ENCODE measurements at places on chromosomes 7 and 10.
A peak's percentile ranks its signal among the peaks of the same experiment; 100 is the strongest.

GRCh38 chr10:112803961-112804401, 146.1 kb upstream of the TCF7L2 start:
- no peak for DNase-seq

DNA sequence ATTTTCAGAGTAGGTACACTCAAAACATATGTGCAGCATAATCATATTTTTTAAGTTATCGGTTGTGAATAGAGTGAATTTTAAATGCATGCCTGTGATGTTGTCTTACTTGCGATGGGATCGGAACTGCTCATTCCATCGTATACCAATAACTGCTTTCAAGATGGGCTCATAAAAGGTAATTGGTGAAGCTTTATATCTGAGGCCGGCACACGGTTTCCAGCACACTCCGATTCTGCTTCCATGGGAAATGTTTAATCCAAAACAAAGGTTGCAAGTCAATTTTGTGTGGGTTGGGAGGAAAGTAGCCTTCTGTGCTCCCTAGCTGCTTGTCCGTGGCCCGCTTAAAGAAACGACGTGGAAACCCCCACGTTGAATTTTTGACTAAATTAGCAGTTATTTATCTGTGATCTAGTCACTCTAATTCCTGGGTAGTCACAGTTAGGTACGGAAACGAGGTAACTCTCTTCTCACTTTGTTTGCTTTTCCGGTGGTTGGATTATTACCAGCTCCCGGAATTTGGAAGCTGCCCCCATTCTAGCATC, 10.1 kb upstream of the CELF2 start:
- DNase-seq, result no peak

- DNase-seq, result no peak
Observed at GRCh38 chr7:95391761-95392160, 4.4 kb downstream of the PON3 start.

DNA sequence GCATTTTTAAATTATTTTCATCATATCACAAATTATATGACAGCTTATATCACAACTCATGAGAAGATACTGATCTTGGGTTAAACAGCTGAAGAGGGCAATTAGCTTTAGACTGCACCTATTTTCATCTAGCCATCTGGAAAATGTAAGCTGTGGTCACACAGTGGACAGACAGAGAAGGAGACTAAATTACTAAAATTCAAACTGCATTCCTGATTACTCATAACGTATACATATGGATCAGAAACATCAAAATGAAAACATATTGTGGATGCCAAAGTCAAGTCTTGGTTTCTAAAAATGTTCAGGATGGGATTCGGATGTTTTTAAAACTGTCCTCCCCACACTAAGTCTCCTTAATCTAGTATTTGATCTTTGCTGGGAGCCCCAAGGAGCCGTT, 6.6 kb downstream of the BBIP1 start:
- no peak for DNase-seq

DNA sequence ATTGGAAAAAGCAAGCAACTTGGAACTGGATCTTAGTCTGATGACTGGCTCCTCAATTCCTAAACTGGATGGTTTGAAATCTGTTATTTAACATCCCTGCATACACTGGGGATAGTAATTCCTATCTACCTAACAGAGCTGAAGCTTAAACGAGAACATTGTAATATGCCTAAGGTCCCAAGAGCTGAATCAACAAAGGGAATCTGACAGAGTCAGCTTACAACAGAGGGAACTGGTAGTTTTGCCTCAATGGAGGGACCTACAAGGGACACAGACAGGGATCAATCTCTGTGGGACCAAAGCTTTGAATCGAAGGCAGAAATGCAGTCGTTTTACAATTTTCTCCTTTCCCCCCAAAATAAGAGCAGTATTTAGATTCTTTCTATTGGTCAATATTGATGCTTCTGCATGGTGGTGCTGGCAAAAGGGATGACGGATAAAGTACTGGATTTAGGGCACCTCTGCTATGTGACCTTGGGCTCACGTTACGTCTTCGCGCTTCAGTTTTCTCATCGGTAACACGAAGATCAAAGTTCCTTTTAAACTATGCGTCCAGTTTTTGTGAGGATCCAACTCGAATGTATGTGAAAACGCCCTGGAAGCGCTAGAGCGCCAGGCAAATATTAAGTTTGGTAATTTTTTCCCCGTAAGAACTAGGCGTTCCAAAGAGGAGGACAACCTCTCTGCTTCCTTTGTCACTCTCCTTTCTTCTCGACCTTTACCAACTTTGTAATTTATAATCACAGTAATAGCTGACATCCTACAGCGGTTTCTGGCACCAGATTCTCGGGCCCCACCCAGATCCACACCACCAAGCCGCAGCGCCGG, 1.1 kb downstream of the ACTR1A start:
- DNase-seq, result no peak

DNA sequence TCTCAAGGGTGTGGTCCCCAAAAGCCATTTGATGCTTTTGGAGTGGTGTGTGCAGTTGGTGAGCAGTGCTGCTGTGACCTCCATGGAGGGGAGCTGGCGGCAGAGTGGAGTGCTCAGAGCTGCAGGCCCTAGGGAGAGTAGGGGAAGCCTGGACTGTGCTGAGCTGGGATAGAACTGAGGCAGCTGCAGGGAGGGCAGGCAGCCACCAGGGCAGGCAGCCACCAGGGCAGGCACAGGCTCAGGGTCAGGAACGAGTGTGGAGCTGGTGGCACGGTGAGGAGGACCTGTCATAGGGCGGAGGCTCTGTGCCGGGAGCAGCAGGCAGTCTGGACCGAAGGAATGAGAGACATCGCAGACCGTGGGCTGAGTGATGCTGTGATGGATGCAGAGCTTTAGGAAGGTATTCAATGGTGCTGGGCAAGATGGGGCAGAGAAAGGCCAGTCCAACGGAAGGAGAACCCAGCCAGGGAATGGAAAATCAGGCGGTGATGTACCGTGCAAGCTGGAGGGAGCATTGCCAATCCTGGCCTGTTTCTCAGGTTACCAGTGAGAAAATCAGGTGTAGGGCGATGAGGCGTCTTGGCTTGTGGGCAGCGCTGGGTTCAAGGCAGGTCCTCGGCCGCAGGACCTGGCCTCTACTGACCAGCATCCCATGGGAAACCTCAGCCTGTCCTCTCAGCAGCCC, 152.6 kb downstream of the CAMK1D start:
- DNase-seq, result no peak

GRCh38 chr7:75611557-75612178, 119.5 kb downstream of the SPDYE5 start:
- no peak for DNase-seq

DNA sequence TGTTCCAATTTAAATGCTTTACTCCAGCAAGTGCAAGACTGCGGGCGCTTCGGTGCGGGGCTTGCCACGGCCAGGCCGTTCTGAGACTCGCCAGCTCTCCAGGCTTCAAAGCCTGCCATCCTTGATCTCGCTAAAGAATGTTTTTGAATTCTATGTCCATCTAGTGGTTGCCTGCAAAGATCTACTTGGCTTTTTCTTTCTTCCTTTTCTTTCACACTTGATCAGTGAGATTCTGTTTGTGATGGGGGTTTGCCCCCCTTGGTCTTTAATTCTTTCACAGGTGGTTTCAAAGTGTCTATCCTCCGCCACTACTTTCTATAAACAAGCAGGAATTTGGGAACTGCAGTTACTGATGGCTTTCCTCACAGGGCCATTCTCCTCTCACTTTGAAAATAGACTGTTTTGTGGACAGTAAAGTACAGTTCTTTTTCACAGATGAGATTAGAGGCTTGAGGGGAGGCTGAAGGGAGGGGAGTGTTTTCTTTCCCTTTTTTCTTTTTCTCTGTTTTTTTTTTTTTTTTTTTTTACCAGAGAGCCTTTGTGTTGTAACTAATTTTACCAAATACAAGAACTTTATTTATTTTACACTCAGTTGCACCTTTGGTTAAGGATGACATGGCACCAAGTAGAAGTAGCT, 15.2 kb upstream of the FBXW4 start:
- no peak for DNase-seq

- peak; percentile 1 for DNase-seq
Observed at GRCh38 chr10:6037422-6037821, 24.7 kb downstream of the IL2RA start.

- DNase-seq, result no peak
Observed at GRCh38 chr7:102292813-102293798, 6.4 kb downstream of the SH2B2 start.

DNA sequence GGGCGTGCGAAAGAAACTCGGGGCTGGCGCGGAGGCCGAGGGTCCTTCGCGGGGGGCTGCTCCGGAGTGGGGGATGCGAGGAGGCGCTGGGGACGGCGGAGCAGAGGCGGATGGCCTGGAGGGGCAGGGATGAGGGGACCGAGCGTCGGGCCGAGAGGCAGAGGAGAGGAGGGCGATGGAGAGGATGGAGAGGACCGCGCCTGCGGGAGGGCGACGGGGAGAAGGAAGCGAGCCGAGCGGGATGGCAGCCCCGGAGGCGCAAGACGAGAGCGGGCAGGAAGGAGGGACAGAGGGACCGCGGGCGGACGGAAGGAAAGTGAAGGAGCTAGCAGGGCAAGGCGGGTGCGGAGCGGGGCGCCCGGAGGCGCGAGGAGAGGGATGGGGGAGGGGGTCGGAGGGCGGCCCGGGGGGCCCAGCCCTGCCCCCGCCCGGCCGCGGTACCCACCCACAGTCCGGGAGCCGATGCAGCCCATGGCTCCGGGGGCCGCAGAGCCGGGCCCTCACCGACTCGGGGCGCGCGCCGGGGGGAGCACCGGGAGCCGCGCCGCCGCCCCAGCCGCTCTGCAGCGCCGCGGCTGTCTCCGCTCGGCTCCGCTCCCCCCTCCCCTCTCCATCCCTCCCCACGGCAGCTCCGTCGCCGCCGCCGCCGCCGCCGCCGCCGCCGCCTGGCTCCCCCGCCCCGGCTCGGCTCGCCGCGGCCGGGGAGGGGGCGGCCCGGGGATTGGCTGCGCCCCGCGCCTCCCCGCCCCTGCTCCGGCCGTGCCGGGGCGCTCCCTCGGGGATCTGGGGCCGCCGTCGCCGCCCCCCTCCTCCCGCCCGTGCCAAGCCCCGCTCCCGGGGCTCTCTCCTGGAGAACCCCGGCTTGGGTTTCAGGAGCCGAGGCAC, at the start of gene FAM131B:
Gene FAM131B, minus strand, starts transcription at position 583 of the 885 bp plus-strand sequence. Its CDS starts 110 bp downstream, at position 473.
- peak; percentile 23 for DNase-seq

- no peak for DNase-seq
Observed at GRCh38 chr10:17841050-17841449, 31.9 kb downstream of the MRC1 start.

GRCh38 chr10:131461093-131461492, 149.6 kb upstream of the TCERG1L start:
- DNase-seq, result no peak

DNA sequence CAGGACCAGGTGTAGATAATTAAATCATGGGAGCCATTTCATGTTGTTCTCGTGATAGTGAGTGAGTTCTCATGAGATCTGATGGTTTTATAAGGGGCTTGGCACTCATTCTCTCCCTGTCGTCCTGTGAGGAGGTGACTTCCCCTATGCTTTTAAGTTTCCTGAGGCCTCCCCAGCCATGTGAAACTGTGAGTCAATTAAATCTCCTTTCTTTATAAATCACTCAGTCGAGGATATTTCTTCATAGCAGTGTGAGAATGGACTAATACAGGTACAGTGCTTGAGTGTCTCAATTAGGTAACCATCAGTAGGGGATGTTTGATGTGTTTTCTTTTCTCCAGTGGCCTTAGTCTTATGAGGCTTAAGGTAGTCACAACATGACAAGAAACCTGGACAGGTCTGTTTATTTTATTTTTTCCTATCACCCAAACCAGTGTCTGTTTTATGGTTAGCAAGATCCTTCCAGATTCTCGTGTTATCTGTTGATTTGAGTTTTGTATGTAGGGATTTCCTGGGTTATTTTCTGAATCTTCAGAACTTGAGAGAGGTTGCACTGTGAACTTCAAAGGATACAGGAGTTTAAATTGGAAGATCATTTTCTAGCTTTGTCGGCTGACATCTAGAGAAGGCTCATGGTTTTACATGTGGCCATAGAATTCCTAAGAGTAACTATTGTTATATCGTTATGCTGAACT, 32.1 kb downstream of the UMAD1 start:
- no peak for DNase-seq

- DNase-seq, result no peak
Observed at GRCh38 chr7:117285826-117286225, 37.0 kb downstream of the WNT2 start.

- DNase-seq, result no peak
Observed at GRCh38 chr7:131238347-131238931, 89.2 kb upstream of the MKLN1 start.

DNA sequence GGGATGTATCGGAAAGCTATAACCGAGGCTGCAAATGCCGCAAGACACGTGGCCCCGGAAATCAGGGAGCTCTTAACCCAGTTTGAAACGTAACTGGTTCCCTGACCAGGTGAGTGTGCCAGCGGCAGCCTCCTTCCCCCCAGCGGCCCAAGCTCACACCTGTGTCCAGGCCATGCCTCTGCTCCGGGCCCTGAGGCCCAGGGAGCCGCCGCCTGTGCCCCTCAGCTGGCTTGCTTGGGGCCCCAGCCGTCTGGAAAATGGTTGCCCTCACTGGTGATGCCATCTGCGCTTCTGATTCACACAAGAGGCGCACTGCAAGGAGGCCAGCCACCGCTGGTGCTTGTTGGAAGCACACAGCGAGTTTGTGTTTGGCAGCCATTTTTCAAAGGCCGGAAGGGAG, 9.2 kb downstream of the PWWP2B start:
- no peak for DNase-seq

GRCh38 chr10:34540492-34540891, 274.6 kb downstream of the PARD3 start:
- DNase-seq, result no peak

GRCh38 chr10:17216217-17216900, 11.7 kb upstream of the VIM start:
- no peak for DNase-seq

- no peak for DNase-seq
Observed at GRCh38 chr7:36203071-36203790, 50.2 kb downstream of the EEPD1 start.

- DNase-seq, result no peak
Observed at GRCh38 chr10:63437116-63437949, 28.4 kb downstream of the JMJD1C start.

- no peak for DNase-seq
Observed at GRCh38 chr10:123948030-123948823, 56.6 kb upstream of the CPXM2 start.

DNA sequence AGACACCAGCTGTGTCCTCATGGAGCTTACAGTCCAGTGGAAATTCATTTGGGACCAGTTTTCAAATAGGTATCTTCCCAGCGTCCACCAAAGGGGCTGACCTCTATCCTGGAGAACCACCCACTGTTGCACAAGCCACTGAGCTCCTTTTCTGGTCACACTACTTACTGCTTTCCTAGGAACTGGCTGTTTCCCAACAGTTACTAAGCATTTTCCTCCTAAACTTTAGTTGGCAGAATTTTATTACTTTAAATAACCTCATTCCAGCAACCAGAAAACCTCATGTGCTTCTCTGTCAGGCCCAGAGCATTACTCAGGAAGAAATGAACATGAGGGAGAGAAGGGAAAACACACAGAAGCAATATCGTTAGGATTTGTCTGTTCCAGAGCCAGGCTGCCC, 183.1 kb downstream of the GPAM start:
- DNase-seq, result no peak

DNA sequence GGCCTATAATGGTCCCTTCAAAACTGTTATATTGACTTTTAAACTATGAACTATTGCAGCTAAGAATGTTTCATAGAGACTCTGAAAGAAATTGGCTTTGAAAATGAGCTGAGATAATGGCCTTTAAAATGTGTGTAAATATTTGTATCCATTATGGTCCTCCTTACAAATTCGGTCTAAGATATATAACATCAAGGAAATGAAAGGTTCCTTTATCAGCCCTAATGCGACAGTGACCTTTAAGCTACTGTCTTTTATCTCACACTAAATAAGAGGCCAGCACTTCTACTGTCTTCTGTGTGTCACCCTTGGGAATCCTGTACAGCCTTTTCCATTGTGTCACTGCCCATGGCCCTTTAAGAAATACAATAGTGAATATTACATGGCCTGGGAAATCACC, 19.5 kb downstream of the COL28A1 start:
- DNase-seq, result no peak

GRCh38 chr7:3245721-3246120, 55.3 kb upstream of the SDK1 start:
- DNase-seq, result no peak
